Stimulated activated CD4-positive, alpha-beta T cell treated with anti-CD3 and anti-CD28 coated beads, Interleukin-1b, Interleukin-23, amount 100 ng/mL, for 1 hour (primary cell): ENCODE measurements at places on chromosomes 5 and 9.

DNA sequence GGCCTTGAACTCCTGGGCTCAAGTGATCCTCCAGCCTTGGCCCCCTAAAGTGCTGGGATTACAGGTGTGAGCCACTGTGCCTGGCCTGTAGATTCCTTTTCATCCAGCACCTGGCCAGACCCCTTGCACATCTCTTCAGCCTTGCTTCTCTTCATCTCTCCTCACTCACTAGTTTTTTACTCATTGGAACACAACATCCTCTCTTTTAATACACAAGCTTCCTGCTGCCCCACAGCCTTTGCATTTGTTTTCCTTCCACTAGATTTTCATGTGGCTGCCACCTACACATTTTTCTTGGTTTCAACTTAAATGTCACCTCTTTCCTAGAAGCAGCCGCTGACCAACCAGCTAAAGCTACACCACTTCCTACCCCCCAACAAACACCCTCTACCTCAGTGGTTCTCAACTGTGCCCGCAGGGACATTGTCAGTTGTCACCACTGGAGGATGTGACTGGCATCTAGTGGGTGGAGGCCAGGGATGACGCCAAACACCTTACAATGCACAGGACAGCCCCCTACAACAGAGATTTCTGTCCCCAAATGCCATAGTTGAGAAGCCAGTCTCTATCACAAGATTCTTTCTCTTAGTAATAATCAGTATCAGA, 33.7 kb downstream of the HAVCR1 start:
- DNase-seq, result no peak

GRCh38 chr5:29175774-29176173, 2017.7 kb upstream of the CDH6 start:
- no peak for DNase-seq

- DNase-seq, result no peak
These were observed 50.4 kb upstream of the SYNPO start for GRCh38 chr5:150589862-150590601.

DNA sequence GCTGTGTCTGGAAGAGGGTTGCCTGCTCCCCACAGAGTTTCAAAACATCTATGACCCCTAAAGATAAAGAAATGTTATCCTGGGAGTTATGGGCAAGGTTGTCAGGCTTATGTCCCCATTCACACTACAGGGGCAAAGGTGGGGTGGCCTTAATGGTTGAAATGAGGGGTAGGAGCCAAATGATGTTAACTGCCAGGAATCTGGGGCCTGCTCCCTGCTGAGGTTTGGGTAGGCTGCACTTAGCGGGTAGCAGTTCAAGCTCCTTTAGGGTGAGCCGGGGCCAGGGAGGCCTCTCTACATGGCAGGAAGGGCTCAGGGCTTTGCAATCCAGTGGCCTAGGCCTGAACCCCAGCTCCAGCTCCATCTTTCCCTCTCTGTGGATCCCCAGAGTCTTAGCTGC, 3.0 kb downstream of the FGF18 start:
- DNase-seq, result no peak

GRCh38 chr9:3758816-3759576, 233.2 kb upstream of the RFX3 start:
- no peak for DNase-seq
